ENCODE measurements at places on chromosomes 5 and 9.

GRCh38 chr5:138610918-138611677, 35.9 kb upstream of the HSPA9 start:
- DNase-seq = no peak

DNA sequence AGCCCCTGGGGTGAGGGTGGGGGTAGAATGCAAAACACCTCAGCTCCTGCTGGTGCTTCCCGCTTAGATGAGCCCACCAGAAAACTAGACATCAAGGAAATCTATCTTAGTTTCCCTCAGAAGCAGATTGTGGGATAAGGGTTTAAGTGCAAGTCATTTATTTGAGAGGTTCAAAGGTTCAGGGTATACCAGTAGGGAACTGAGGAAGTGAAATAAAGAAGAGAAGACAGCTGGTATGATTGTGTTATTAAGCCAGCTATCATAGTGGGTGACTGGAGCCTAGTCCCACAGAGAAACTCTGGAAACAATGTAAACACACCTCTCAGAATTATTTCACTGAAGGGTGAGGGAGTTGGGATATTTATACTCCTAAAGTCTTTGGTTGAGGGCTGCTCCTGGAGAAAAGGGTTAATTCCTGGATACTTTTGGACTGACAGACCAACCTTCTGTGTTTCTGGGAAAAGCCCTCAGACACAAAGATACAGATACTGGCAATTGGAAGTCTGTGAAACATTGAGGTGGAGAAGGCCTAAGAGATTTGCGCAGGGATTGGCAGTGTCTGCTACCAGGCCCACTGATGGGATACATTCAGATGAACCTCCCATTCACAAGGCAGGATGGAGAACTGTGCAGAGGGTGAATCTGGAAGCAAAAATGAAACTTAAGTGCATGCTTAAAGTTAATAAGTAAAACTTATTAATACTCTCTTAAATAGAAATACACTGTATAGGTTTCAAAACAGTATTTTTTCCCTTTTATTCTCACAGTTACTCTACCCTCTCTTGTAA, 6.4 kb upstream of the DCTN4 start:
- DNase-seq = no peak

DNA sequence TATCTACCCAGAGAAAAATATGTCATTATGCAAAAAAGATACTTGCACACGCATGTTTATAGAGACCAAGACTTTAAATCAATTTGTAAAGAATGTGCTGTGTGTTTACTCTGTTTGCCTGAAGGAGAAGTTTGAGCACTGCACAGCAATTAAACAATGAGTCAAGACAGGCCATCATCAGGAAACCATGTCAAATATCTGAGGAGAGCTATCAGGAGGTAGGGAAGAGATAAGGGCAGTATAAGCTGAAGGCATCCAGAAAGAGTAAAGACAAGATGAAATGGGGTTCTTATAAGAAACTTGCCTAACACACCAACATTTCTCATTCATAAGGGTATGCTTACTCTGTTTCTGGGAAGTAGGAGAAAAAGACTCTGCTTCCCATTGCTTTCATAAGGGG, 405.8 kb upstream of the PTGER4 start:
- DNase-seq = no peak

DNA sequence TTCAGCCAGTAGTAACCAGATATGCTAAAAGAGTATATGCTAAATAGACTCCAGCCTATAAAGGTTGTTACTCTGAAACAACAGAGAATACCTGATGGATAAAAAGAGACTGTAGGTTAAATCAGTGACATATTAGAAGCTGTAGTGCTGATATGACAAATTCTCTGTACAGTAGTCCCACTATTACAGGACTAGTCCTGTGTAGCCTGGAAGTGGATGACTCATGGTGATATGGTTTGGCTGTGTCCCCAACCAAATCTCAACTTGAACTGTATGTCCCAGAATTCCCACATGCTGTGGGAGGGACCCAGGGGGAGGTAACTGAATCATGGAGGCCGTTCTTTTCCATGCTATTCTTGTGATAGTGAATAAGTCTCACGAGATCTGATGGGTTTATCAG, 276.2 kb upstream of the POU5F2 start:
- no peak for DNase-seq

DNA sequence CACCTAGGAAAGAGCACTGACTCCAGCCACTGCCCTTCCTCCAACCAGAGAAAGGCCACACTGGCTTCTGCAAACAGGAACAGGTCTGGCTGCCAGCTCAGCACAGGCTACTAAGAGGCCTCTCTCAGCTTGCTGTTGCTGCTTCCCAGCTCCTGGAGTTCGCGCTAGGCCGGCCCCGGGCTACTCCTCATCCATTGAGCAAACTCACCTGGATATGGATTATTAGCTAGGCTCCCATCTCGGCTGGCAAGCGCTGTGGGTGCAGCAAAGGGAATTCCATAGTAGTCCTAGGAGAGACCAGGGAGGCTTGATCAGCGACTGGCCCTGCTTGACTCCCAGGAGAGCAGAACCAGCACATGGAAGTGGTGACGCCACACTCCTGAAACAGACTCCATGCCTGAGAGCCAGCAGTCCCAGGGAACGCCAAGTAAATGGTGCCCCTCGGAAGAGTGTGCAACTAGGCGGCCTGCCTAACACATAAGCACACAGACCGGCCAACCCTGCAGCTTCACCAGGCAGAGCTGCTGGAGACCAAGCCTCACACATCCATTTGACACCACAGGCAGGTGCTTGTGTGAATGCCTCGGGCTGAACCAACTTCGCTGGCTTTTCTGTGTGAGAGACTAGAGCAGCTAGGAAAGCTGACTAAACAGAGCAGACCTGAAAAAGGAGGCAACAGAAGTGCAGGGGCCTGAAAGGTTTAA, 107.2 kb downstream of the UBE2R2 start:
- DNase-seq = no peak

DNA sequence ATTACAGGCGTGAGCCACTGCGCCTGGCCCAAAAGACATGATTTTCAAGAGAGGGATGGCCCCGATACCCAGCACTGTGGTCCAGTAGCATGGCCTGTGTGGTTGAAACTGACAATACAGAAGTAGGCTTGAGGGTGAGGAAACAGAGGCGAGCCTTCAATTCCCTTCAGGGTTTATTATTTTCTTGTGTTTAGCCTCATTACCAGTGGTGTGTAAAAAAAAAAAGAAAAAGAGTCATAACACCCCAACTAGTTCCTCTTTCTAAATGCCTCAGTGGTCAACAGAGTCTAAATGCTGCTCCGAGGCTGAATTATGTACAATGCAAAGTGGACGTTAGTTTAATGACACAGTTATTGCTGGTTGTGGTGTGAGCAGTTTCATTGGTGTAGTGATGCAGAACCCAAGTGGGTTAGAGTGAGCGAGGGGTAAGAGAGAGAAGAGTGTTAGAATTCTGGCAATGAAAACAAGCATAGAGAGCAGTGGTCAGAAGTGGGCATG, 58.8 kb downstream of the SNX30 start:
- DNase-seq = no peak

GRCh38 chr5:151483647-151484046, 36.2 kb downstream of the SLC36A1 start:
- no peak for DNase-seq

GRCh38 chr5:145056800-145057199, 778.3 kb downstream of the PRELID2 start:
- no peak for DNase-seq

GRCh38 chr5:176742246-176743105, 67.9 kb upstream of the UNC5A start:
- DNase-seq = no peak

DNA sequence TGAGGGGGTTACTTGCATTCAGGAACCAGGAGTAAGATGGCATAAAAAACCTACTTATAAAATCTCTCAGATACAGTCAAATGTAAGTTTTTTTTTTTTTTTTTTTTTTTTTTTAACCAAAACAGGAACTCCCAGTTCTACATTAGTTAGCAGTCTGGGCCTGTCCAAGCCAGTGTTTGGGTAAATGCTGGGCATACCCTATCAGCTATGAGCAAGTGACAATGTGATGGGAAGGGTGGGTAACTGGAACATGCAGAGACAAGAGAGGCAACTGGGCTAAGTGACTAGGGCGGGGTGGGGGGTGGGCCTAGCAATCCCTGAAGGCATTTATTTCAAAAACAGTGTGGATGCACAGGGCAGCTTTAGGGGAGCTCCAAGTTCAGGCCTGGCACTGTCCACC, 2.3 kb downstream of the NMRK1 start:
- DNase-seq = no peak

GRCh38 chr9:86732514-86733171, 214.7 kb downstream of the GAS1 start:
- no peak for DNase-seq

DNA sequence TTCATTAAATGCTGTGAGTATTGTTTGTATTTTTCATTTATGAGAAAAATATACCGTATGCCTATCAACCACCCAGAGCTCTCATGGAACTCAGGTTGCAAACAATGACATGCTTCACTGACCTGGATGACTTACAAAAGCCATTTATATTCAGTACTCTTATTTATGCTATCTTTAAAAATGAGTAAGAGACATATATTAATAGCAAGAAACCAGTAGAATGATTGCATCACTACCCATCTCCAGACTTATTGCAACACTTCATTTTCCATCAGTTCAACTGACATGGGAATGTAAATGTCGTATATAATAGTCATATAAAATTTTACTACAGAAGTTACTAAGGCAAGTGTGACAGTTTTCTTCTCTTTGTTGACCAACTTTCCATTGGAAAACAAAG, 69.1 kb downstream of the OTP start:
- no peak for DNase-seq

- no peak for DNase-seq
Observed at GRCh38 chr9:126116351-126117157, 210.1 kb upstream of the MVB12B start.

DNA sequence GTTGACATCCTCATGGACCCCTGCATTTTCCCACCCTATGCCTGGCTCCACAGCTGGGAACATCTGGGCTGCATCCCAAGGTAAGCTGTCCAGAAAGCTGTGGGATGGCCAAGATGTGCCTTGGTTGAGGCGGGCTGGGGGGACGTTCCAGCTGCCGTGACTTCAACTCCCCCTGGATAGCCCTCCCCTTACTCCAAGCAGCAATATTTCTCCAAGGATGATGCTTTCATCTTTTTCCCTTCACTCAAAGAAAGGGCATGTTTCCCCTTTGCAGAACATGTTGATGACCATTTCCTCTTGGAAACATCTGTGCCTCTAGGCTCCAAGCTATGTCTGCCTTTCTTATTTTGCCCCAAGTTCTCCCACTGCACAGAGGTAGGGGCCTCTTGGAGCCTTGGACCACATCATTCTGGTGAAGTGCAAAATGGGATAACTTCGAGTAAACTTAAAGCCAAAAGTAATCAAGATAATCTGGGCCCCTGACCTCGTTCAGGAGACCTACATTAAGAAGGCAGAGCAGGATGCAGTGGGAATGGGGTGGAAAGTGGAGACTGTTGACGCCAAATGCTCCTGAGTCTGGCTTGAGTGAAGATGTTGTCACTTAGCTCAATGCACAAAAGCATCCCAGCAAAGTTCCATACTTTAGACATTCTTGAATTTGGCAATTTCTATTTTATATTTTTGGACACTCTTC, 175.2 kb downstream of the GAS1 start:
- no peak for DNase-seq

GRCh38 chr5:163633926-163634460, 128.6 kb downstream of the MAT2B start:
- DNase-seq = no peak

- no peak for DNase-seq
Observed at GRCh38 chr9:13429301-13430190, 150.1 kb upstream of the MPDZ start.

DNA sequence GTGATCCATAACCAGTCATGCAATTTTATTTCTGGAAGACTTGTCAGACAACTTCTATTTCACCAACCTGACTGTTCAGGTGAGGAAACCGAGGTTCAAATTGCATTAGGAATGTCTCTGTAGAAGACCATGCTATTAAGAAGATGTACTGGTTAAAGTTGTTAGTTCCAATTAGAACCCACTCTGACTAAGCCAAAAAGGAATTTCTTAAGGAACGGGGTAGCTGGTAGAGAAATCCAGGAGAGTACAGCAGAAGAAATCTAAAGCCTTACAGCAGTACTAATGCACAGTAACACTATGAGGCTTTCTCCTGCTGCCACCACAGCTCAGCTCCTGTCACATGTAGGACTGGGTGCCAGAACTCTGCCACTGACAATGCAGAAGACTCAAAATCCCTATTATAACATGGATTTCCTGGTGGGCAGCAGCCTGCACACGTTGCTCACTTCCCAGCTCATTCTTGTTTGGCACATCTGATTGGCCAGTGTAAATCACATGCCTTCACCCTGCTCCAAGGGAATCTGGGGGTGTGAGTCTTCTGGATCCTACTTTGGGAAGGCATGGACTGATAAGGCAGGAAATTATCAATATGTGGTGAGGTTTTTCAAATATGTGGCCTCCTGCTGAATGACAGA, 37.1 kb downstream of the CAST start:
- no peak for DNase-seq

- DNase-seq = no peak
Observed at GRCh38 chr5:29134418-29134817, 2059.1 kb upstream of the CDH6 start.

DNA sequence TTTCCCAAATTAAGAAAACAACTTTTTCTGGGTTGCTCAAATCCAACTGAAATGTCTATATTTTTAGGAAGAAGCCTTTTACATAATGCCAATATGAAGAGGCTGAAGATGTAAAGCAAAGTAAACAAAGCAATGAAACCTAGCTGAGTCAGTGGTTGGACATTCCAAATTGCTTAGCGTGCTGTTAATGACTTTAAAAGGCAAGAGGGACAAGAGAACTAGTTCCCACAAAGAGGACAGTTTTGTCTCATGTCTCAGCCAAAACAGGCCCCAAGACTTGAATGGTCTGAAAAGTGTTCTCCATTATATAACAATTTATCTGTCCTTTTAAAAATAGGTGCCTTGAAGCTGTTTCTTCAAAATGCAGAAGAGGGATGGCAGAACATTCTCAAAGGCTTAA, 407.0 kb downstream of the ENC1 start:
- no peak for DNase-seq

GRCh38 chr9:16033921-16034691, 481.3 kb downstream of the CCDC171 start:
- DNase-seq = no peak

DNA sequence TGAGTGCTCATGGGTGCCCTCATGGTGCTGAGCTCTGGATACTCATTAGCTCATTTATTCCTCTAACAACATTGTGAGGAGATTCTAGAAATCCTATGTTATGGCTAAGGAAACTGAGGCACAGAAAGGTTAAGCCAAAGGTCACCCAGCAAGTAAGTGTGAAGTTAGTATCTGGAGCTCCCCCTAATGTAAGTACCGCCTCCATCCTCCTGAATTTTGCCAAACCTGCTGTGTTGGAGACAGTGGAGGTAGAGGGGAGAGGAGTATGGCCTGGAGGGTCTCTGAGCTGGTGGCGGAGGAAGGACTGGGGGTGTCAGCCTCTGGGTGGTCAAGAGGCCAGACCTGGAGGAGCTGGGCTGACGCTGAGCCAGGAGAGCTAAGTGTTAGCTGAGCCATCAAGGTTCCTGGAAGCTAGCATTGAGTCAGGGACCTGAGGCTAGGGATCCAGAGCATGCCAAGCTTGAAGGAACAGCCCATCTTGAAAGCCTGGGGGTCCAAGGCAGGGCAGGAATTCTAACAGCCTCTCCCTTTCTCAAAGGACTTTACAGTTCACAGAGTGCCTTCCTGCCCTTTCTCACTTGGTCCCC, 114.8 kb downstream of the RGS3 start:
- DNase-seq = no peak

Measured in NCI-H2081 treated with DMSO at 0.1 percent for 48 hours (cell line).